Heart right ventricle (tissue), 16 donors: ENCODE measurements at places on chromosomes 1 and 21. TPM values are rescaled to one million over a fixed set of nuclear protein-coding genes. Genes with fewer than 3 reads are reported as not detected.

MEF2D gene
- polyA plus RNA-seq, result 31.6 TPM

ZNF326 gene
- polyA plus RNA-seq, result 14.3 TPM

RHD gene
- not detected for polyA plus RNA-seq

TFF3 gene
- 4.9 TPM for polyA plus RNA-seq

NHLH2 gene
- not detected for polyA plus RNA-seq

OR2L13 gene
- polyA plus RNA-seq, result not detected

MPZ gene
- polyA plus RNA-seq, result 1.5 TPM

DNAJC28 gene
- 4.2 TPM for polyA plus RNA-seq

OR2T2 gene
- polyA plus RNA-seq, result not detected

B4GALT3 gene
- polyA plus RNA-seq, result 11.5 TPM
